ENCODE measurements at places on chromosomes 7 and 10.

- DNase-seq: no peak
Observed at GRCh38 chr7:1012004-1012715, 29.2 kb downstream of the CYP2W1 start.

GRCh38 chr10:86393862-86394455 is 27.4 kb upstream of the GRID1 start:
- no peak for DNase-seq

GRCh38 chr7:70698219-70698832 is 433.6 kb upstream of the GALNT17 start:
- DNase-seq: no peak

- no peak for DNase-seq
Observed at GRCh38 chr10:123354521-123354920, 200.3 kb downstream of the BUB3 start.

- no peak for DNase-seq
Observed at GRCh38 chr7:118104812-118105441, 79.0 kb upstream of the LSM8 start.

DNA sequence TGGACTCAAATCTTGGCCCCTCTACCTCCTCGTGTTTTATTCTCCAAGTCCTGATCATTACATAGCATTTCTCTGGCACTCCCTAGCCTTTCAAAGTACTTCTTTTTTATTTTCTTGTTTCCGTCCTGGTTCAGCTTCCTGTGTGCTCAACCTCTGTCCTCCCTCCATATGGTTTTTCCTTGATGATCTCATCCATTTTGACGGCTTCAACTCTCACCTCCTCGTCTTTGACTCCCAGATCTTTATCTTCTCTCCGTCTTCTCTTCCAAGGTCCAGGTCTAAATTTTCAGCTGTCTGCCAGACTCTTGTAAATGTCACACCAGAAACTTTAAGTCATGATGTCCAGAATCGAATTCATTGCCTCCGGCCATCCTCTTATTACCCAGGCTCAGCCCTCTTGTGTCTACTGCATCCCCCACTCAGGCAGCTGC is 23.3 kb upstream of the GFRA1 start:
- DNase-seq: no peak

- DNase-seq: no peak
Observed at GRCh38 chr10:110268442-110268841, 36.3 kb downstream of the SMNDC1 start.

- no peak for DNase-seq
Observed at GRCh38 chr7:109763611-109764010, 1193.9 kb downstream of the DNAJB9 start.
